GM23338 (cell line): ENCODE measurements at places on chromosomes 7 and 10.

DNA sequence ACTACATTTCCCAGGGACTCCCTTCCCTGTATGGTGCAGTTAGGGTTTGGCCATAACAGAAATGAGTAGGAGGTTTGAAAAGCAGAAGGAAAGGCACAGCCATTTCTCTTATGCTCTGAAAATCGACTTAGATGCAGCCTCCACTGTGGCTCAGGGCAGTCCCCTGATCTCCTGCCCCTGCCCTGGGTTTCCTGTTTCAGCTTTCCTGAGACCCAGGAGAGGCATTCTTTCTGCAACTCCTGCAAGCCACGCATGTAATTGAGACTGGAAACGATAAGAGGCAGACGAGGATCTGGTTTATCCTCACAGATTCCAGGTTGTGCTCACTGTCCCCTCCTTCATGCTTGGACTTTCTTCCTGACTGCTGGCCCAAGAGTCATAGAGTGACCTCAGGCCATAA is 461.2 kb upstream of the VSTM2A start:
- DNase-seq, result no peak

GRCh38 chr10:112526139-112526538 is 79.1 kb downstream of the VTI1A start:
- no peak for DNase-seq

DNA sequence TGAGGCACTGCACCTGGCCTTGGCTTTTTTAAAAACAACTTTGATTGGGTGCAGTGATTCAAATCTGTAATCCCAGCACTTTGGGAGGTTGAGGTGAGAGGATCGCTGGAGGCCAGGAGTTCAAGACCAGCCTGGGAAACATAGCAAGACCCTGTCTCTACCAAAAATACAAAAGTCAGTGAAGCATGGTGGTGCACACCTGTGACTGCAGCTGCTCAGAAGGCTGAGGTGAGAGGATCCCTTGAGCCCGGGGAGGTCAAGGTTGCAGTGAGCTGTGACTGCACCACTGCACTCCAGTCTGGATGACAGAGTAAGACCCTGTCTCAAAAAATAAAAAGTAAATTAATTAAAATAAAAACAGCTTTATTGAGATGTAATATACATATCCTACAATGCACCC is 84.9 kb downstream of the NPTX2 start:
- no peak for DNase-seq

GRCh38 chr7:50868426-50869100 is 85.9 kb upstream of the GRB10 start:
- no peak for DNase-seq

GRCh38 chr7:120055300-120055699 is 217.7 kb upstream of the KCND2 start:
- no peak for DNase-seq

DNA sequence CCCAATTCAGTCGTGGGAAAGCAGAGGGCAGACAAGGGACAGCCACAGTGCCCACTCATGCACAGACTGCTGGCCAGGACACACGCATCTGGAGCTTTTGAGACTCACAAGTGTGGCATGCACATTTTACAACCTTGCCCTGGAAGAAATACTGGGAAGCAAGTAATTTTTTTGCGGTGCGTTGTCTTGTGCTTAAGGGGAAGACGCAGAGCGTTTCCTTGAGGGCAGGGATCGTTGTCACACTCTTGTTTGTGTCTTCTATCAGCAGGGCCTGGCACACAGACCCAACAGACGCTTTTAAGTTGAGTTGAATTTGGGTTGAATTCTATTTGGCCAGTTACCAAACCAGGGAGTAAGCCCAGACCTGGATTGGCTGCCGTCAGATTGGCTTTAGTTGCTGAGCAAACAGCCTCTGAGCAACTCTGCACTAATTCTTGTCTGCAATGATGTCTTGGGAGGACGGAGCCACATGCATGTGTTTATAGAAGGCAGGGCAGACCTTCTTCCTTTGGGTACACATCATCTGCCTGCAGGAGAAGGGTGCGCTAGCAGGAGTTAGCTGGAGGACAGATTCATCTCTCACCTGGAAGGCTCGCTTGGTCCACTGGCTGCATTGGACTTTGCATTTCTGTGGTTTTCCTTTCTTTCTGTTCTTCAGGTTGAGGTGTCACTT is 38.4 kb downstream of the IL2RA start:
- DNase-seq, result no peak

DNA sequence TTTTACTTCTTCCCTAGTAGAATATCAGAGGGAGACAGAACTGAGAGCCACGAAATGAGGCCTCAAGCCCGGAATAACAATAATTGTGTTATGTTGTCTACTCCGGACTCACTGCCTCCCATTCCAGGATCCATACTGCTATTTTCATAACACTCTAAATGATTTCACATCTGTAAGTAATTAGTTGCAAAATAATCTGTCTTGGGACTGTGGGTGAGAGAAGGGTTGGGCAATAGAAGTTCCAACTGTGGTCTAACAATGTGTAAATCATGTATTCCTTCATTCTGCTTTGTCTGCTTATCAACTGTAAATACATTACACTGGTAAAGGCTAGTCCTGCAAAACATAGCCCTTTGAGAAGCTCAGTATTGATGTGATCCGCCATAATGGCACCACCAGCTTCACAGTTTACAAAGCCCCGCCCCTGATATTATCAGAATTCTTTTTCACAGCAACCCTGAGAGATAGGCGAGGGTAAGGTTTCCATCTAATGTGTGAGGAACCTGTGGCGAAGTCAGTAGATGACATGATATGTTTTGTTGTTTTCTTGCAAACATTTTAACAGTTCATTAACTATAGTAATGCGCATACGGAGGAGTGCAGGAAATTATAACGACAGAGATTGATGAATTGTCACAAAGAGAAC is 265.7 kb upstream of the BMPER start:
- DNase-seq, result no peak

DNA sequence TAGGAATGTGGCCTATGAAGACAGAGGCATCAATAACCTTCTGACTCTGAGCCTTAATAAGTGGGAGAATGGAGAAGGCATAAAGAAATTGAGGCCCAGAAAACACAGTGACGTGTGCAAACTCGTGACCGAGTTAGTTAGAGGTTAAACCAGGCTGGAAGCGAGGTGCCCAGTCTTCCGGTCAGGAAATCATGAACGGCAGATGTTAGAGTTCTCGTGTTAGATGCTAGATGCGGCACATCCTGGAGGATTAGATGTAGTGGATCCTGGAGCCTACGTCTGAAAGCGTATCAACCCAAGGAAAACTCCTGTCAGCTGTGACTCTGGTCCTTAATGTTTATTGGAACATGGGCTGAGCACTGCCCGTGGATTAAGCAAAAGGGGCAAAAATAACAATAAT is 275.9 kb downstream of the TCF7L2 start:
- DNase-seq, result no peak

GRCh38 chr7:115267503-115267902 is 345.6 kb downstream of the MDFIC start:
- DNase-seq, result no peak

DNA sequence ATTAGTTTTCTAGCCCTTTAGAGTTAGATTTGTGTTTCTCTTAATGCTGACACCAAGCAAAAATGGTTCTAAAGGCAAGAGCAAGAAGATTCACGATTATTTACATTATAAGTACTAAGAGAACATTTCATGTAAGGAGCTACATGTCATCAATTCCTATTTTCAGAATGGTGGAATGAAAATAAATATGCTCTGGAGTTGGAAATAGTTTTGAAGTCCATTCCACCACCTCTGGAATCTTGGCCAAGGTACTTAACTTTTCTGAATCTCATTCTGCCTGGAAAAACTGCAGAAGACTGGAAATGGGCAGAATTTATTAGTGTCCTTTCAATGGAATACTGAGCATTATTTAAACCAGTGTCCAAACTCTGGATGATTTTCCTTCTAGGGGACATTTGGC is 125.1 kb upstream of the RAB11FIP2 start:
- DNase-seq, result no peak

- no peak for DNase-seq
These were observed 85.9 kb downstream of the FOXL3 start for GRCh38 chr7:375901-376305.

DNA sequence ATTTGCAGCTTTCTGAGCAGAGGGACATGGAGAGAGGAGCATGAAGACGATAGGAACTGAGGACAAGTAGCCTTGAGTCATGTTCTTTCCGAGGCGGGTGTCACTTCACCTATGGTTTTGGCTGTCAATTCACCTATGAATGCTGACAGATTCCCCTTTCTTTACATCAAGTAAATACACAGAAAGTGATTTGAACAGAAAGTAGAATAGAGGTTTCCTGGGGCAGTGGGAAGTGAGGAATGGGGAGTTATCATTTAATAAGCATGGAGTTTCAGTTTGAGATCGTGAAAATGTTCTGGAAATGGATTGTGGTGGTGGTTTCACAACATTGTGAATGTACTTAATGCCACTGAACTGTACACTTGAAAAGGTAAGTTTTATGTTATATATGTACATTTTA is 138.4 kb upstream of the MDFIC start:
- DNase-seq, result no peak

DNA sequence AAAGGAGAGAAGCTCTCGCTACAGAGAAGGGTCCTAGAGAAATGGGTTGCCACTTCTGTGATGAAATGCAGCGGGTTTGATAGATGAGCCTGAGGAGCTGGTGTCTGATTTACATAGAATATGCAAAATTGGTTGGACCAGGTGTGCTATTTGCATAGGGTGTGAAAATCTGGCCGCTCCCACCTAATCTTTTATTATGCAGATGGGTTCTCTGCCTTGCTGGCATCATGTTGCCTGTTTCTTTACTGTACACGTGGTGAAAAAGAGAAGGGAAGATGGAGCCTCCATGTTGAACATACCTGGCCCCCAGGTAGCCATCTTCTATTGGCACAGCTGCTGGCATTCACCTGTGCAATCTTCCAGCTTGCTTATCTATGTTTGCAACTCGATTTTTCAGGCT is 212.2 kb downstream of the ANKRD7 start:
- peak; percentile 17 for DNase-seq

GRCh38 chr7:71535616-71536015 is 403.7 kb downstream of the GALNT17 start:
- DNase-seq, result no peak

GRCh38 chr10:37584643-37585042 is 272.8 kb downstream of the ZNF248 start:
- DNase-seq, result no peak

DNA sequence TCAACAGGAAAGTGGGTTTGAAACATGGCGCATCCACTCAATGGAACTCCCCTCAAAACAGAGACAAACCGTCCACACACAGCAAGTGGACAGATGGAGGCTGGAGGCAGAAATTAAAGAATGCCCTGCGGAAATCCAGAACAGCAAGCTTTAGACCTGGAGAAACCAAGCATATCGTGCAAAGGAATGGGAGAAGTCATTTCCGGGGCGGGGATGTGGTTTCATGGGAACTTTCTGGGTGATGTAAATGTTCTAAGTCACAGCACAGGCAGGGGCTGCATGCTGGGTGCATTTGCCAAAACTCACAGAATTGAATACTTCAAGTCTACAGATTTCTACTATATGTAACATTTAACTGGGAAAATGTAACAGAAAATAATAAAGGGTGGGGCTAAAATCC is 213.0 kb downstream of the PTPRN2 start:
- DNase-seq, result no peak

DNA sequence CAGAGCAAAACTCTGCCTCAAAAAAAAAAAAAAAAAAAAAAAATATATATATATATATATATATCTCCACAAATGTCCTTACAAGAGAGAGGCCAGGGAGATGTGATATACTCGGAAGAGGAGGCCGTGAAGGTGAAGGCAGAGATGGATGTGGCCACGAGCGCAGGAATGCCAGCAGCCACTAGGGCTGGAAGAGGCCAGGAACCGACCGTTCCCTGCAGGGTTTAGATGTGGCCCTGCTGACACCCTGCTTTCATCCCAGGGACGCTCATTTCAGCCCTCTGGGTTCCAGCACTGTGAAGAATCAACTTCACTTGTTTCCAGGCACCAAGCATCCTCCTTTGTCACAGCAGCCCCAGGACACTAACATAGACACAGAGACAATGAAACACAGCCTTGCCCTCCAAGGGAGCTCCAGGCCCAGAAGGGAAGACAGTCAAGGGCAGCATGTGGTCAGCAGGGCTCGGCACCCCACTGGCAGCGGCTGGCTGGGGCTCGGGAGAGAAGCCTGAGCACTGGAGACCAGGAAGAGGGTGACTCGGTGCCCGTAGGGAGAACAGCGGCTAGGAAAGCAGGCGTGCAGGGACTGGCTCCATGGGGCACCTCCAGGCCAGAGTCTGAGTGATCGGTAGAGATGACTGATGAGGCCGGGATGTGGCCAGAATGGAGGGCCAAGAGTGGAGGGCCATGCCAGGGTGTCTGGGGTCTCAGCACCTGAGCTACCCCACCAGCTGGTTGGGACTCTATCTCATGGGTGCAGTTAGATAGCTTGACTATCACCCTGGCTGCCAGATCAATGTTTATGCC is 7.6 kb downstream of the WDR86 start:
- peak; percentile 44 for DNase-seq

- DNase-seq, result peak; percentile 56
These were observed 55.5 kb upstream of the LHFPL3 start for GRCh38 chr7:104272767-104273384.

DNA sequence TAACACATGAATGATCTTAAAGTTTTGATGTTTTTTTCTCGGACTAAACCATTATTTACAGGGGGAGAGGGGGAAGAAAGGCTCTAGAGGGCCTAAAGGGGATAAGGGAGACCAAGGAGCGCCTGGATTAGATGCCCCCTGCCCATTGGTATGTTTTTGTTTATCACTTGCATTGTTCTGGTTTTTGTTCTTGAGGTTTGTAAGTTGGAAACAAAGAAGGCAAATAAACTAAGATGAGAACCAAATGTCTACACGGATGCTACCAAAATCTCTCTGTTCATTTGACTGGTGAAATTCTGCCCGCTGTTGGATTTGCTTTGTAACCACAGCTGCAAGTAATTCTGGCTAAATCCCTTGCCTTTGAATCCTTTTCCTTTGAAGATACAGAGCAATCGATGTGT is 99.8 kb upstream of the MACROH2A2 start:
- peak; percentile 81 for DNase-seq

GRCh38 chr10:5527332-5528200 is 2.8 kb downstream of the CALML3 start:
- no peak for DNase-seq

GRCh38 chr7:88396948-88397322 is 90.2 kb upstream of the STEAP4 start:
- DNase-seq, result no peak

- no peak for DNase-seq
These were observed 750.7 kb downstream of the NRG3 start for GRCh38 chr10:82625512-82626189.

- no peak for DNase-seq
These were observed 156.7 kb upstream of the NPVF start for GRCh38 chr7:25384788-25385505.

GRCh38 chr10:45008524-45009161 is 7.9 kb downstream of the ZNF22 start:
- peak; percentile 92 for DNase-seq

- DNase-seq, result no peak
These were observed 6.0 kb downstream of the PRXL2A start for GRCh38 chr10:80414142-80414895.

DNA sequence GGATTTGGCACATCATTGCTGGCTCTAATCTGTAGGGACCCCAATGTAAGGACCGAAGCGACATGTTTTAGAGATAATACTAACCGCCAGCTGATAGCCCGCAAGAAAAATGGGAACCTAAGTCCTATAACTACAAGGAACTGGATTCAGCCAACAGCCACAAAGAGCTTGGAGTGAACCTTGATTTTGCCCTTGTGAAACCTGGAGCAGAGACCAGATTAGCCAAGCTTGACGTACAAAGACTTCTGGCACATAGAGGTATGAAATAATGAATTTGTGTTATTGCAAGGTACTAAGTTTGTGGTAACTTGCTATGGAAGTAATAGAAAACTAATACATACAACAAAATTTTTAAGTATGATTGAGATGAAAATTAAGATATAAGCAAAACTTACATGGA is 246.9 kb downstream of the AGMO start:
- DNase-seq, result no peak

GRCh38 chr10:106440767-106441166 is 723.7 kb downstream of the SORCS1 start:
- DNase-seq, result no peak
